ENCODE measurements at places on chromosomes 7 and 10.
A peak's percentile ranks its signal among the peaks of the same experiment; 100 is the strongest.

GRCh38 chr10:58164517-58164916, 103.2 kb downstream of the IPMK start:
- no peak for DNase-seq

DNA sequence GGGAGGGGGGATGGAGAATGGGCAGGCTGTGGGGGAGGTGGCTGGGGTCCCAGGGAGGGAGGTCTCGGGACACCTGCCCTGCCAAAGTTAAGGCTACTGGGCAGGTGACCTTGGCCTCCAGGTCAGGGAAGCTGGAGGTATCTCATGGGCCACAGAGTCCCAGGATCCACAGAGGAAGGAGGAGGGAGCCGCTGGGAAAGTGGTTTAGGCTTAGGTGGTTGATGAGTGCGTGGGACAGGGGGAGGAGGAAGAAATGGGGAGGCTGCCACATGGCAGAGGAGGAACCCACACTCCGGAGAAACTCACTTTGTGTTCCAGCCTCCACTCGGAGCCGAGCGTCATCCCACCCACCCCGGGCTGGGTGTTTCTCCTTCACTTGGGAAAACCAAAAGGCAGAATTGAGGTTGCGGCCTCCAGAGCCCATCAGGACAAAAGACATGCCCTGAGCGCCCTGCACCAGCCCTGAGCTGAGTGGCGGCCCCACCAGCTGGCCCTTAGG, 46.1 kb downstream of the ASB13 start:
- DNase-seq = no peak

GRCh38 chr7:150686030-150686631, 625 bp downstream of the GIMAP2 start:
- no peak for DNase-seq

DNA sequence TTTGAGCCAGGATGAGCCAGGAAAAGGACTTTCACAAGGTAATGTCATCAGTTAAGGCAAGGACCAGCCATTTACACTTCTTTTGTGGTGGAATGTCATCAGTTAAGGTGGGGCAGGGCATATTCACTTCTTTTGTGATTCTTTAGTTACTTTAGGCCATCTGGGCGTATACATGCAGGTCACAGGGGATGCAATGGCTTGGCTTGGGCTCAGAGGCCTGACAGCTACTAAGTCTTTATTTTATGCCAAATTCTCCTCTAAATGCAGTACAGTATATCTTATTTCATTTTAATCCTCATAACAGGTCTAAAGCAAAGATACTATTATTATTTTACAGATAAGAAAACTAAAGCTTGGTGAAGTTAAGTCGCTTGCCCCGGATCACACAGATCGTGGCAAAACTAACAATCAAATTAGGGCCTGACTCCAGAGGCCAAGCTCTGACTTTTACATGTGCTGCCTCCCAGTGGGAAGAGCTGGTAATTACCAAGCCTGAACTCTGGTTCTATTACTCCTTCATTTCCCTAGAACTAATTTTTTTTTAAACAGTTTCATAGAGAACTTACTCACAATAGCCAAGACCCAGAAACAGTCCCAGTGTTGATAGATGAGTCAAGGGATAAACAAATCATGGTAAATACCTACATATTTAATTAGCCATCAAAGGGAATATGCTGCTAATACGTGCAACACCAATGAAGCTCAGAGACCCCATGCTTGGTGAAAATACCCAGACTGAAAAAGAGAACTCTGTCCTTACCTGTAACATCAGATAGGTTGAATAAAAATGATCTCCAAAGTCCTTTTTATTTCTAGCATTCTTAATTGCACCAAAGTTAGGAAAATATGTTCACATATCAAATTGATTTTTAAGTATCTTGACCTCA, 35.4 kb downstream of the C7orf25 start:
- peak; percentile 45 for DNase-seq

- no peak for DNase-seq
Observed at GRCh38 chr7:85426487-85426960, 239.7 kb upstream of the SEMA3D start.

- DNase-seq = no peak
Observed at GRCh38 chr7:45149606-45150005, 8.0 kb upstream of the RAMP3 start.

DNA sequence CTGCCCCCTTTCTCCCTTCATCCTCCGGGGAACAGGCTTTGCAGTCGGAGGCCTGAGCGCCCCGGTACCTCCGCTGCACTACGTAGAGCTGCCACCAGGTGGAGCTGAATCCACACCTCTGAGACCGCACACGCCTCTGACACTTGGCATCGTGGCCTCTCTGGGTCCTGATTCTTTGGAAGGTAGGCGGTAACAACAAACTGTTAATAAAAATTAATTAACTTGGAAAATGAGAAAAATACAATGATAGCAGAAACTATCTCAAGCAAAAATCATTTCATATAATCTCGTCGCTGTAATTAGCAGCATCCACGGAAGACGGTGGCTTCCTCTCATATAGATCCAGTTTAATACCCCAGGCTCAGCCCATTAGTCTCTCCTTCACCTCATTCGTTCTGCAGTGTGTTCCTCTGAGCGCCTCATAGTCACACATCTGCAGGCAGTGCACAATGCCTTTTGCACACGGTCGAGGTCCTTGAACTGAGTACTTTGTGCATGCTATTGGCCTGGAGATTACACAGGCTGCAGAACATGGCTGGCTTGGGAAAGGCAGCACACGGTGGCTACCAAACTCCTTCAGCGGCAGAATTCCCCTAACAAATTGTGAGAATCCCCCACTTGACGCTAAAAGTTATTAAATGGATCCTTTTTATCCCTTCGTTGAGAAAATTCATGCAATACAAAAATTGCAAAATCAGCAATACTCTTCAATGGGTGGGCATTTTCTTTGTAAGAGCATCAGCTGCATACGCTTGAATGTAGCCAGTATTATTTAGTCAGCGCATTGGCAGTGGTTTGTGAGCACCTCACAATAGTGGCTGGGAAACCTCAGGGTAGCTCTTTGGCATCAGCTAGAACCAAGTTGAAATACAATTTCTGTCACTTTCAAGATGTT, 18.7 kb downstream of the OR9A2 start:
- peak; percentile 38 for DNase-seq

DNA sequence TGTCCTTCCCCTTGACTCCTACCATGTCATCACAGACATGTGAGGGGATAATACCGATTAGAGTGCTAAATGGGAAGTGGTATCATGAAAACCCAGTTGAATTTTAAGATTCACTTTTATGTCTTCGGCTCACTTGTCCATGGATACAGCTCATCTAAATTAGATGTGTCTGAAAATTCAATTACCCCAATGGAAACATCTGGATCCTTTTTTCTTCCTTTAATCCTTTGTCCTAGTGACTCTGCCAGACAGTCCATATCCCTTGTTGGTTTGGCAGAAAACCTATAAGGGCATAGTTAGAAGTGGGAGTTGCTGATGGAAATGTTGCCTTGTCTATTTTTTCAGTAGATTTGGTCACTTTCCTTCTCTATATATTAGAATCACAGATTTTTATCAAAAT, 271.9 kb downstream of the MTERF1 start:
- DNase-seq = no peak

- no peak for DNase-seq
Observed at GRCh38 chr7:18610331-18610948, 114.9 kb downstream of the HDAC9 start.

- no peak for DNase-seq
Observed at GRCh38 chr7:77265666-77266065, 66.0 kb upstream of the FGL2 start.

GRCh38 chr7:39749717-39750116, 126.3 kb downstream of the RALA start:
- DNase-seq = no peak

- no peak for DNase-seq
Observed at GRCh38 chr10:6786579-6787031, 206.5 kb upstream of the PRKCQ start.

GRCh38 chr10:133359554-133359971, 1.7 kb upstream of the FUOM start:
- DNase-seq = no peak

DNA sequence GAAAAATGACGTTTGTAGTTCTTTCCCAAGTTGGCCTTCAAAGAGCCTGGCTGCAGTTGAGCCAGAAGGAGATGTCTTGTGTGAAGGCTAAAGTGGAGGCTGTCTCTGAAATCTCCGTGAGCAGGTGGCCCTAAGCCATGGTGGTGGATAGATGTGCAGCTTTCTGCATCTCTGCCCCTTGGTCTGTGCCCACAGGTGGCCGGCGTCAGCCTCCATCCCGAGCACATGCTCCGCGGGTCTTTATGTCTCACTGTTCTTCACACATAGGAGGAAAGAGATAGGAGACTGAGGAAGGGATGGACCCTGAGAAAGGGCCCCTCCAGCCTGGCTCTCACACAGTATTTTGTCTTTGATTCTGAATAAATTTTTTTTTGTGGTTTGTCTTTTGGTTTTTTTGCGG, 30.3 kb upstream of the SLC26A4 start:
- no peak for DNase-seq

- DNase-seq = no peak
Observed at GRCh38 chr7:1913466-1914282, 243.6 kb downstream of the ELFN1 start.

- no peak for DNase-seq
Observed at GRCh38 chr7:22666732-22667131, 60.3 kb upstream of the IL6 start.

- no peak for DNase-seq
Observed at GRCh38 chr10:29955329-29955935, 104.0 kb downstream of the JCAD start.

DNA sequence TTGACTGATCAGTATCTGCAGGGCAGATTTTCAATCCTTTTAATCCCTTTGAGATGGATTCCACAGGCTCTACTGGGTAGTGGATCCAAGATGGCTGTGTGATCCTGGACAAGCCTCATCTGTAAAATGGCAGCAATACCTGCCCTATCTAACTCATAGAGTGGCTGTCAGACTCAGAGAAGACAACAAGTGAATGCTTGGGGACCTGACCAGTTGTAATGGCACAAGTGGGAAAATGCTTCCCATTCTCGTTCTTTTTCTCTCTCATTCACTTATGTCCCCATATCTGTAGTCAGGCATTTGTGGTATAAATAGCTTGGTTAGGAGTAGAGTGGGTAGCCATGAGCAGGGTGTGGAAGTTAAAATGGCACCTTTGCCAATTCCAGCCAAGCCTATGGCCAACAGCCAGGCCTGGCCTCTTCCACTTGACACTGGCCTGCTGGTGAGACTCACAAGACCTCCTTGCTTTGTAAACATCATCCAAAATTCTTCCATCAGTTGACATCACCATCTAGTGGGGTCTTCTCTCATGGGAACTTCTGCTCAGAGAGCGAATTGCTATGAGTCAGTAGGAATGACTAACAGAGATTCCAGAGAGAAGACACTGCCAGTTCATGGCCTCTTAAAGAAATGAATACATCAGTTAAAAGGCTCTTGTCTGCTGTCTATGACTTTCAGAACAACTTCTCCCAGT, 150.1 kb downstream of the PLPP4 start:
- no peak for DNase-seq

DNA sequence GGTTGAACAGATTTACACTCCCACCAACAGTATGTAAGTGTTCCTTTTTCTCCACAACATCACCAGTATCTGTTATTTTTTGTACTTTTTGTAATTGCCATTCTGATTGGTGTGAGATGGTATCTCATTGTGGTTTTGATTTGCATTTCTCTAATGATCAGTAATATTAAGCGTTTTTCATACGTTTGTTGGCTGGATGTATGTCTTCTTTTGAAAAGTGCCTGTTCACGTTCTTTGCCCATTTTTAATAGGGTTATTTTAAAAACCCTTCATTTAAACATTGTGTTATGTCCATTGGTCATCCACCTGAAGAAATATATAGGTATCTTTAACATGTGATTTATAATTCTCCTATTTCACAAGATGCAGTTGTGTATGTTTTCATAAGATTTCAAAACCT, 291.3 kb downstream of the SEMA3D start:
- no peak for DNase-seq

DNA sequence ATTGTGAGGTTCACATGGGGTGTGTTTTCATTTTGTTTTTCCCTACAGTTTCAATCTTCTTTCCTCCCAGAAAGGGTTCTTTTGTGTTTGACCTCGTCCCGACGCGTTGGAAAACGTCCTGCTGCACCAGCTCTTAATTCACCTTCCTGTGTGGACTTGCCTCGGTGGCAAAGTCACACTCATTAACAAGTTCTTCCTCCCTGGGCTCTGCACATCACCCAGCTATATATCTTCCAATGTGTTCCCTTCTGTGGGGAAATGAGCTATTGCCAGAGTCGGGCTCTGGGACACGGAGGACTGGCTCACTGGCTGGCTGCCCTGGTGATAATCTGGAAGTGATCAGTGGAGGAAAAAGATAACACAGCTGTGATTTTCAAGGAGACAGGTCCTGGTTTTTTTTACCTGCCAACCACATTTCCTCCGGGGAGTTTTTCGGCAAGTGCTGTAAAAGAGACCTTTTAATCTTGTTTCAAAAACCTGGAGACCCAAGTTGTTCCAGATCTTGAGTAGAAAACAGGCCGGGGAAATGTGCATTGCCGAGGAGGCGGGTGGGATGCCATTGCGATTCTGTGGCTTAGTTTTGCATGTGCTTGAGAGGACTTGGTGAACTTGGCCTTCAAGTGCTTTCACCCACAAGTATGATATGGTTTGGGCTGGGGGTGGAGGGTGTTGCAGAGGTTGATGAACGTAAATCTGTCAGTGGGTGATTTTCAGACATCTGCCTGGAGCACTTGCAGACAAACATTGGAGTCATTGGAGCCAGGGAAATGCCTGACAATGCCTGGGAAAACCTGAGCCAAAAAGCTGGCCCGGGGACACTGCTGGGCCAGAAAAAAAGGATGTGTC, 96.5 kb upstream of the CREB5 start:
- no peak for DNase-seq

- DNase-seq = no peak
Observed at GRCh38 chr7:66781408-66782090, 41.0 kb downstream of the RABGEF1 start.

DNA sequence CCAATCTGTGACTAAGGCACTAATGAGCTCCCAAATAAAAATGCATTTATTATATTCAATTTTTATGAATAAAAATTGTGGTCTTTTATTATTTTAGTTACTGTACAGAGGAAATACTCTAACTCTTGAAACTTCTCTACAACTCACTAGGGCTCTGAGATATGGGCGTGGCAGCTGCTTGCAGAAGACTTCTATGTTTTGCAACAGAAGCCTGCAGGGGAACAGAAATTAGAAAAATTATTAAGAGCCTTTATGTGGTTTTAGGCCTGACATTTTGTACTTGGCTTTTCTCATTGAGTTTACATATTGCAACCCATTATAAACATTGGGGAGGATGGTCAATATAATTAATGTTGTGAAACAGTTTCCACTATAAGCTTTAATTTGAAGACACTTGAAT, 581.4 kb downstream of the TNS3 start:
- DNase-seq = no peak
